NCI-H526 (cell line): ENCODE measurements at places on chromosomes 1 and 21.

DNA sequence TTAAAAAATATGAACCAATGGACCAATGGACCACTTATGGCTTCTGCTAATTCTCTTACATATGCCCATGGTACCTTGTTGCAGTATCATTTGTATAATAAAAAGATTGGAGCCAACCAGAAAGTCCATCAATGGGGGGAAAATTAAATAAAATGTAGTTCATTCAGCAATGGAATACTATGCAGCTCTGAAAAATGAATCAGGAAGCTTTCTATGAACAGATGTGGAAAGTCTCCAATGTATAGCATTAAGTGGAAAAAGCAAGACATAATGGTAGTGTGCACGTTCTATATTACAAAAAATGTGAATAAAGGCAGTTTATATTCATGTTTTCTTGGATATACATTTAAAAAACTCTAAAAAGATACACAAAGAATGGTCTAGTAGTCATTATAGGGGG lies 101.3 kb downstream of the KCNJ15 start:
- no peak for DNase-seq

DNA sequence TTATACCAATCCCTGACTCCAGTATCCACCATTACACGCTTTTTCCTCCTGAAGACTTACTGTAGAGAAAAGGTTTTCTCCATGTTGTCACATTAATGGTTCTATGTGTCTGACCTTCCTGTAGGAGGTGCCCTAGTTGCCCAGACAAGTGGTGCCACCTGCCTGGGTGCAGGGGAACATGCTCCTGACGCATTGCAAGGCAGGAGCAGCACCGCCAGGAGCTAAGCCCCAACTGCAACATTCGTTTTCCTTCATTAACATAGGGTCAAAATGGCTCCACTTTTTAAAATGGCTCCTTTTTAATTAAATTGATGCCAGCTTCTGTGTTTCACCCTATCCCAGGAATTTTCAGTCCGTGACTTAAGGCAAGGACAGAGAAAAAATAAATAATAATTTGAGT lies 220.1 kb upstream of the SAMSN1 start:
- no peak for DNase-seq

- DNase-seq, result no peak
Observed at GRCh38 chr1:8382051-8382505, 64.2 kb downstream of the SLC45A1 start.

- no peak for DNase-seq
Observed at GRCh38 chr1:55329091-55329490, 113.9 kb upstream of the USP24 start.

DNA sequence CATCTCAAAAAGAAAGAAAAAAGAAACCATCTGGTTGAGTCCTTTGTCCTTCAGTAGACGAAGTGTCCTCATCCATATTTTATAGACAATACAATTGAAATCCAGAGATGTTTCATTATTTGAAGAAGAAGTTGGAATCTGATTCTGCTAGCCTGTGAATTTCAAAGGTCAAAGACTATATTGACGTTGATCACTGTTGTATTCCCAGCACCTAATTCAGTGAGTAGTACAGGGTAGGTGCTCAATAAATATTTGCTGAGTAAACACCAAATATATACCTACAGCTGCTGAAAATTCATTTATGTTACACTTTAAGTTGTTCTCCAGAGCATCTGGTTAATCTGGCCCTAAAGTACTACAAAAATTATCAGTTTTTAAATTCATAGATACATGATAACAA lies 135.2 kb downstream of the CACNA1E start:
- DNase-seq, result no peak

DNA sequence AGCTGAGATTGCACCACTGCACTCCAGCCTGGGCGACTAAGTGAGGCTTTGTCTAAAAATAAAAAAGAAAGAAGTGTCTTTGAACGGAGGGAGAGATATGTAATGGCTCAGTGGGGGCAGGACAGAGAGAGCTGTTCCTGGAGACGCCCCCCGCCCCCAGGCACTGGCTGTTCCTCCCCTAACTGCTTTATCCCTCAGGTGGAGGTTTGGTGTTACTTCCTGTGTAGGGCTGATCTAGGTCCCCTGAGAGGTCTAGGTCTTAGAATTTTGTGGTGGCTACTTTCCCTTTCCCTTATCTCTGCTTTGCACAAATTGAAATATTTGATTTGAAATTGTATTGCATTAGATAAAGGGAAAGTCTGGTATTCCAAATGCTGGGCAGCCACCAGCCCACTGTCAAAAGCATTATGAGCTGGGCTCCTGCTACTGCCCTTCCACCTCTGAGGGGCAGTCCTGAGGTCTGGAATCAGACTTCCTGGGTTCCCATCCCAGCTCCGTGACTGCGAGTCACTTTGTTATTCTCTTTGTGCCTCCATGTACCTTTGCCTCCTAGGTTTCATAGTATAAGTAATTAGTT lies 134.8 kb upstream of the KIF26B start:
- DNase-seq, result no peak

GRCh38 chr1:175287377-175287776 lies 94.8 kb upstream of the KIAA0040 start:
- no peak for DNase-seq

GRCh38 chr21:33924766-33925100 lies 9.1 kb upstream of the ATP5PO start:
- DNase-seq, result peak; percentile 47

- DNase-seq, result peak; percentile 93
Observed at GRCh38 chr1:181142096-181142958, 53.8 kb downstream of the IER5 start.

GRCh38 chr1:230792691-230793462 lies 45.7 kb downstream of the CAPN9 start:
- DNase-seq, result peak; percentile 27

- DNase-seq, result no peak
Observed at GRCh38 chr1:91572044-91572443, 71.4 kb downstream of the CDC7 start.

GRCh38 chr1:5895446-5896406 lies 96.5 kb downstream of the NPHP4 start:
- no peak for DNase-seq

GRCh38 chr1:211656728-211657127 lies 18.7 kb downstream of the NEK2 start:
- no peak for DNase-seq

DNA sequence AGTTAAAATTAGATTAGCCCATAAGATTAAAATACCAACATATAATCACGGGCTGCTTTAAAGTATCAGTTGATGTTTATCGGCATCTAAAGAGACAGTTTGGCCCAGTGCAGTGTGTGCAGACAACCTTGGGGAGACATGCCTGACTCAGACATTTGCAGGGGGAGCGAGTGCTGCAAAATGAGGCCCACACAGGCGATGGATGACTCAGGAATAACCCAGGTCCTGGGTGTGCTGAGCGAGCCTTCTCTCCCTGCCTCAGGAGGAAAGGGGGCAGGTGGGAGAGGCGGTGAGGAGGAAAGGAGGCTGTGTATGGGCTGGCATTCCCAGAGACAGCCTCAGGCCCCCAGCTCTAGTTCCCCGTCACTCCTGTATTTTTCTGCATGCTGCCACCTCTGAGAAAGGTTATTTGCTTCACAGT lies 9.0 kb downstream of the SLC9A1 start:
- no peak for DNase-seq

- no peak for DNase-seq
Observed at GRCh38 chr1:8639148-8639547, 178.3 kb downstream of the RERE start.

DNA sequence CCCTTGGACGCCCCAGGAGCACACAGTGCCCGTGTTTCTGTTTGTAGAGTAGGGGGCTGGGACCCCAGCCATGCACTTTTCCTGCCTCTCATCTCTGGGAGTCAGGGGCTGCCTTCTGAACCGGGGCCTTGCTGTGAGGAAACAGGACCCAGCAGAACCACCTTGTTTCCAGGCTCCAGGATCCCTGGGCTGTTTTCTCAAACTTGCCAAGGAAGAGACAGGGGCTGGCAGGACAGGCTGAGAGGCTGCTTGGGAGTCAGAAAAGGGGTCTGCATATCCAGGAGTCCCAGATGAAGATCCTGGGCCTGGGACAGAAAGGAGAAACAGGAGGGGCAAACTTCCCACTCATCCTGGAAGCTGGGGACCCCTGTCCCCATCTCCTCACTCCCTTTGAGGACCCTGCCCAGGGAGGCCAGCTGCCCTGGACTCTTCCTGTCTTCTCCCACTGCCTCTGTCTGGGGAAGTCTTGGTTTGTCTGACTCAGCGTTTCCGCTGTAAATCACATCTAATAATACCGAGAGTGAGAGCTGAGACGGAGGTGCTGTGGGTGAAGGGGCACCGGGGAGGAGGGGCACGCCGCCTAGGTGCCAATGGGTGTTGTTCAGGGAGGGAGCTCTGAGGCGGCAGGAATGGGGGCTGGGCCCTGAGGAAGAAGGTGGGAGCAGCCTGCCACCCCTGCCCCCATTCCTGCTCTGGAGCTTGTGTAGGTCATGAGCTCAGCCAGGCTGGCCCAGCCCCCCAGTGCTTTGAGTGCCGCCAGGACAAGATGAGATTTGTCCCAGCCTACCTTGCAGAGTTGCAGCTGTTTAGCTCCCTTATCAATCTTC lies 16.7 kb downstream of the POU3F1 start:
- DNase-seq, result no peak

DNA sequence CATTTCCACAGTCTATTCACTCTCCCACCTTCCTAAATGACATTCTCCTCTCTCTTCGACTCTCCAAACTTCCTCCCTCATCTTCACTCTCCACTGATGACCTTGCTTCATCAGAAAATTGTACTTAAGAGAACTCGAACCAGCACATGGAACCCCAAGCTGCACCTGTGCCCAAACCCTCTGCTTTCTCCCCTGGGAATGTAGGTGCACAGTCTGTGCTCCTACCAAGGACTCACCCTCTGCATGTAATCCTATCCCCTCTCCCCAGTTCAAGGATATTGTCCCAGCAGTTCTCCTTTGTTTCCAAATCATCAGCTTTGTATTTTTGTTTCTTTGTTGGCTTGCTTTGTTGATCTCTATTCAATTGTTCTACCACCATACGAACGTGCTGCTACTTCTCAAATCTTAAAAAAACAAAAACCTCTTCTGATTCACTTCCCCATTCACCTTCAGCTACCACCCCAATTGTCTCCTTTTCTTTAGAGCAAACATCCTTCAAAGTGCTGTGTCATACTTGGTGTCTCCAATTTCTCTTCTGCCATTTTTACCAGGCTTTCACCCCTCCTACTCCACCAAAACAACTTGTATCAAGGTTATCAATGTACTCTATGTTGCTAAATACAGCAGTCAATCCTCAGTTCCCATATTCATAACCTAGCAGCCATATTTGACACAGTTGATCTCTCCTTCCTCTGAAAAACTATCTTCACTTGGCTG lies 26.8 kb downstream of the RAB3B start:
- DNase-seq, result no peak

GRCh38 chr21:45579383-45580180 lies 37.3 kb upstream of the SLC19A1 start:
- DNase-seq, result no peak

GRCh38 chr1:205751036-205751651 lies 1.2 kb upstream of the NUCKS1 start:
- DNase-seq, result no peak
